ENCODE measurements at places on chromosomes 3 and 15.

DNA sequence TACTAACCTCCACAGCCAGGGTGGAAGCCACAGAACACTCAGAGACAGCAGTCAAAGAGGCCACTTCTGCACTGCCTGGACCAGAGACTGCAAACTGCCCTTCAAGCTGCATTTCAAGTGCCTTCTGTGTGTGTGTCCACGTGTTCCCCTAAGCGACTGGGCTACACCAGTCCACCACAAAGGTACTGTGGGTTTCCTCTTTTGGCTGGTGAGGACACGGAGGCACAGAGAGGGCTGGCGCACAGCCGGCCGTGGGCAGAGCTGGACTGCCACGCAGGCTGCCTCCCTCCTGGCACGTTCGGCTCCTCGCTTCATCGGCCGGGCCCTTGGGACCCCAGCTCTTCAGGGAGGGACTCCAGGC is 60.9 kb downstream of the MGLL start:
- no peak for DNase-seq

- DNase-seq = peak; percentile 65
These were observed 180.8 kb downstream of the ATP10A start for GRCh38 chr15:25682340-25682739.

DNA sequence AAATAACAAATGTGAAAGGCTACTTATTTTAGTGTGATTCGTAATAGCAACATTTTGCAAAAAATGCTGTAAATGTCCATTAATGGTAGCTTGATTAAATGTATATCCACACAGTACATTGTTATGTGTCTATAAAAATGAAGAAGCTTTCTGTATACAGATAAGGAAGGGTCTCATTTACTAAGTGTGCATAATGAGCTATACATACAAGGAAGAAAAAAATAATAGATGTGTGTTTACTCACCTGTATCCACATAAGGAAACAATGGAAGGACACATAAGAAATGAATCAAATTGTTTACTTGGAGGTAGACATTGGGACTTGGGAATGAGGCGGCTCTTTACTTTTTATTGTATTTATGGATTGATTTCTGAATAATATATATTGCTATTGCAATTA is 34.9 kb downstream of the MED12L start:
- no peak for DNase-seq

GRCh38 chr3:71180524-71180923 is 403.0 kb downstream of the FOXP1 start:
- DNase-seq = no peak

GRCh38 chr15:66587749-66588148 is 22.0 kb upstream of the LCTL start:
- no peak for DNase-seq

DNA sequence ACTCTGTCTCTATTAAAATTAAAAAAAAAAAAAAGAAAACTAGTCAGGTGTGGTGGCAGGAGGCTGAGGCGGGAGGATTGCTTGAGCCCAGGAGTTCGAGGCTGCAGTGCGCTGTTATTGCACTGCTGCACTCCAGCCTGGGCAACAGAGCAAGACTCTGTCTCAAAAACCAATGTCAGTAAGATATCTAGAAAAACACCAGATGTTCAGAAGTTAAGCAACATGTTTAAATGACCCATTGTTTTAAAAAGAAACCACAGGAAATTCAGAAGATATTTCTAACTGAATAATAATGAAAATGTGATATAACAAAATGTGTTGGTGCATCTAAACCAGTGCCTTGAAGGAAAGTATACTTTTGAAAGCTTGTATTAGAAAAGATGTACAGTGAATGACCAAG is 203.4 kb upstream of the CGNL1 start:
- no peak for DNase-seq

- DNase-seq = no peak
These were observed 255.7 kb downstream of the MBNL1 start for GRCh38 chr3:152524198-152525140.

DNA sequence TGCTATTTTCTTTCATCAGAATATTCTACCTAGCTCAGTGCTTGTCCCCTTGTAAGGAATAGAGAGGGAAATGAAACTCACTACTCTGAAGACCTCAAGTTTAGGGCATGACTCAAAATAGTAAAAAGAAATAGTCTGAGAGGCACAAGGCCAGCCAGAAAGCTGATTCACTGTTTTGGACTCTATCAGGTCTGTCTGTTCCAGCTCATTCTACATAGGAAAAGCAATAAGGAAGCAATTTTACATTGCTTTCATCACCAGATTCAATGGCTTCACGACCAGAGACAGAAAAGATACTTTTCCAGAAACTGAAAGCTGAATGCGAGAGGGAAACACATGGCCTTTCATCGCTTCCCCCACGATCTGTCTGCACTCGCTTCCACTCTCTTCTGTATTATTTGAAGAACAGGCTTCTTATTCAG is 276.0 kb downstream of the GBE1 start:
- DNase-seq = no peak

DNA sequence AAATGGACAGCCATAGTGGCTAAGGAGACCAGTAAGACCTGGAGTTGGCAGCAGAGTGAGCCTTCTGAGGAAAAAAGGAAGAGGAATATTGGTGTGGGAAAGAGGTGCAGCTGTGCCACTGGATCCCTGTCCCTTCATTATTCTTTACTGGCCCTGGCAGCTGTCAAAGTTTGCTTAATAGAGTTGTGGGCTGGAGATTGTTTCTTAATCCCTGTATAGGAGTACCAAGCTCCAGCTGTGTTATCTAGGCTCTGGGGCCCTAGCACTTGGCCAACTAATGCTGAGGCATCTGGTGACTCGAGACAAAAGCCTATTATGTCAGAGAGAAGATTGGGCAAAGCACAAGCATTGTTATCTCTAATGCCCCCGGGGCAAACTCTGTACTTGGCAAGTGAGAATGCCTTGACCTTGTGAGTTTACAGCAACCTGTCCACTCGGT is 61.4 kb downstream of the ZNF609 start:
- DNase-seq = peak; percentile 44

- DNase-seq = no peak
These were observed 447.8 kb downstream of the MECOM start for GRCh38 chr3:169215461-169216352.
